ENCODE measurements at places on chromosomes 16 and 17.
A peak's percentile ranks its signal among the peaks of the same experiment; 100 is the strongest.

GRCh38 chr17:62965174-62965685 is 805 bp upstream of the TANC2 start:
- no peak for DNase-seq

DNA sequence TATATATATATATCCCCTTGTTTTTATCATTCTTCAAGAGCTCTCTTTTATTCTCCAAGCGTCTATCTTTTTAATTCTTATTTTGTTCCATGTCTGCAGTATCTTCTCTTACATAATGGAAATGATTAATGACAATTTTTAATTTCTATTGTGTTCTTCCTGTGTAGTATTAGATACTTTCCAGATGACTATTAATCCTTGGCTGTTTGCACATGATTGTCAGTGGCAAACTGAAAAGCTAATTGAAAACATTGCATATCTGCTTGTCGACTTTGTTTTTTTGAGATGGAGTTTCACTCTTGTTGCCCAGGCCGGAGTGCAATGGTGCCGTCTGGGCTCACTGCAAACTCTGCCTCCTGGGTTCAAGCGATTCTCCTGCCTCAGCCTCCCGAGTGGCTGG is 124.7 kb downstream of the BCAS3 start:
- DNase-seq = no peak

GRCh38 chr17:45393411-45393810 is 39.3 kb downstream of the ARHGAP27 start:
- DNase-seq = no peak

GRCh38 chr16:30395992-30396585 is 869 bp downstream of the ZNF48 start:
- no peak for DNase-seq

DNA sequence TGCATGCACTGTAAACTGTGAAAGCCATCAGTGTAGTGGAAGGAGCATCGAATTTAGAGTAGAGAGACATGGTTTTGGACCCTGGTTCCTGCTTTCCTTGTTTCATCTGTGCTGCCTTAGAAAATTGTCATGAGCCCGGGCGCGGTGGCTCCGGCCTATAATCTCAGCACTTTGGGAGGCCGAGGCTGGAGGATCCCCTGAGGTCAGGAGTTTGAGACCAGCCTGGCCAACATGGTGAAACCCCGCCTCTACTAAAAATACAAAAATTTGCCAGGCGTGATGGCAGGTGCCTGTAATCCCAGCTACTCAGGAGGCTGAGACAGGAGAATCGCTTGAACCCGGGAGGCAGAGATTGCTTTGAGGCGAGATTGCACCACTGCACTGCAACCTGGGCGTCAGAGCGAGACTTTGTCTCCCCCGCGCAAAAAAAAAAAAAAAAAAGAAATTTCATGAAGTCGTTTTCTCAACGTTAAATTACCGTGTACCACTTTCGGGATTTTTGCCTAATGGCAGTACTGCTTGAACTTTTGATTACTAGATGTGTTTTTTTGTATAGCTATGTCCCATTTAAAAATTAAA is 912 bp downstream of the COQ7 start:
- DNase-seq = no peak

DNA sequence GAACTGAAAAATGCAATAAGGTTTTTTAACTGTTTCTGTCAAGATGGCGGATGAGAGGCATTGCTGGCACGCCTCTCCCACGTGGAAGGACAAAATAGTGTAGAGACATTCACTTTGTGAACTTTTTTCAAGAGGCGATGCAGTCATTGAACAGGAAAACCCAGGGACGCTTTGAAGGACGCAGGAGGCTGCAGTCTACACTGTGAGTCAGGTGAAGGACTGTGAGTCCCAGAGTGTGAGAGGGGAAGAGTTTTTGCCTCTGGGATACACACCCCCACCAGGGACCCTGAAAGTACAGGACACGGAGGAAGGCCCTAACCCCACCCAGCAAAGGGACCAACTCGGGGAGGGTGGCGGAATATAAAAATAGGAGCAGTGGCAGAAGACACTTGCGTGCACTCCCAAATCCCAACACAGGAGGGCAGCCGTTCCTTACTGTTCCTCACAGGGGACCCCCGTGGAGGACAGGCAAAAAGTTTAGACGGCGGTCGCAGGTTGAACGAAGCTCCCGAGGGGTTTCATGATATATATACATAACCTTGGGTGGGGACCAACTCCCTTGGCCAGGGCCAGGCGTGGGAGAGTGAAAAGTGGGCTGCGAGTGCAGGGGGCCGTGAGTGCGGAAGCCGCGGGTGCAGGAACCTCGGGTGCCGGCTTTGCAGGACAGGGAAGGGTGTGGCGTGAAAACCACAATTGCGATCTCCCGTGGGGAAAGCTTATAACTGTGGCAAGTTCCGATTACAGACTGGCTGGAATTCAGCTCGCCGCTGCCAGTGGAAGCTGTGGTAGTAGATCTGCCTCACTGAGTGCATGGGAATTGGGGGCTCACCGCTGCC is 82.0 kb upstream of the ALOX12 start:
- DNase-seq = peak; percentile 69

DNA sequence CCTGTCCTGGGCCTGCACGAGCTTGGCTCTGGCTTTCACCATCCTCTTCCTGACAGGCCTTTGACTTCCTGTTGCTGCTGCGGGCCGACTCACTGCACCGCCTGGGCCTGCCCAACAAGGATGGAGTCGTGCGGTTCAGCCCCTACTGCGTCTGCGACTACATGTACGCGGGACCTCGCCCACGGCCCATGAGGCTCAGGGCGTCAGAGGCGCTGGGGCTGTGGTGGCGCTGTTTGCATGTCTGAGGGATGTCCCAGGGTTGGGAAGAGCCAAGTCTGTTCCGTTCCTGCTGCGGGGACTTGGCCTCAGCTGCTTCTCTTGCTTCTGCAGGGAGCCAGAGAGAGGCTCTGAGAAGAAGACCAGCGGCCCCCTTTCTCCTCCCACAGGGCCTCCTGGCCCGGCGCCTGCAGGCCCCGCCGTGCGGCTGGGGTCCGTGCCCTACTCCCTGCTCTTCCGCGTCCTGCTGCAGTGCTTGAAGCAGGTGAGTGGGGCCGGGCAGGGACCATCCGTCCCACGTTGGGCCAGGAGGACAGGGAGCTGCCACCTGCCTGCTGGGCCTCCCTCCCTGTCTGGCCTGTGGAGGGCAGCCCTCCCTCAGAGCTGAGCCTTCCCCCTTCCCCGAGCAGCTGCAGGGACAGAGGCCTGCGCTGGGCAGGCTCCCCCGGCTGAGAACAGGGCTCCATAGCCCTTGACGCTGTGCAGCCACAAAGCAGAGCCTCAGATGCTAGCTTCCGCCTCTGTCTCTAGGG is 23.8 kb downstream of the TSC2 start:
- no peak for DNase-seq

DNA sequence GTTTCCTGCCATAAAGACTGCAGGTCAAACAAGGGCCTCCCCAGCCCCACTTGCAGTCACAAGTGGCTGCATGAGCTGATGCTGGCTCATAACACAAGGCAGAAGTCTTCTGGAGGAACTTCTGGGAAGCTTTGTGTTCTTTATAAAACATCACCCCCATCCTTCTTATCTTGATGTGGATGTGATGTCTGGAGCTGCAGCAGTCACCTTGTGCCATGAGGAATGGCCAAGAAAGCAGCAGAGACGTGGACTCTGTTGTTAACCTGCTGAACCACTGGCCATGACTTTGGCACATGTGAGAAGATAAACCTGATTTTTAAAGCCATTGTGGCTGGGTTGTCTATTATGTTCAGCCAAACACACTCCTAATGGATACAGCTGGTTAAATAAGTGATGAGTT is 41.8 kb downstream of the FOXL1 start:
- DNase-seq = no peak

DNA sequence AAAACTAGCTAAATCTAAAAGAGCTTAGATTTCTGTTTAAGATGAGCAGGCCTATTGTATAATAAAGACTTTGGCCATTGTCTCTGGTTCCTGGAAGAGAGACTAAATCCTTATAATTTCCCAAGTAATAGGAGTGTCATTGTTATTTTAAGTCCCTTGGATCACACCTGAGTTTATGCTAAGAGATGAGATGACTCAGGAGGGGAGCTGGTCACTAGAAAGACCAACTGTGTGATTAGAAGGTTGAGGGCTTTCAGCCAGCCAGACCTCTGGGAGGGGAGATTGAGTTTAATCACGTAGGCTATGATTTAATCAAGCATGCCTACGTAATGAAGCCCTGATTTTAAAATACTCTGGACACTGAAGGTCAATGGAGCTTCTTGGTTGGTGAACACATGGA is 156.9 kb upstream of the C17orf78 start:
- no peak for DNase-seq

DNA sequence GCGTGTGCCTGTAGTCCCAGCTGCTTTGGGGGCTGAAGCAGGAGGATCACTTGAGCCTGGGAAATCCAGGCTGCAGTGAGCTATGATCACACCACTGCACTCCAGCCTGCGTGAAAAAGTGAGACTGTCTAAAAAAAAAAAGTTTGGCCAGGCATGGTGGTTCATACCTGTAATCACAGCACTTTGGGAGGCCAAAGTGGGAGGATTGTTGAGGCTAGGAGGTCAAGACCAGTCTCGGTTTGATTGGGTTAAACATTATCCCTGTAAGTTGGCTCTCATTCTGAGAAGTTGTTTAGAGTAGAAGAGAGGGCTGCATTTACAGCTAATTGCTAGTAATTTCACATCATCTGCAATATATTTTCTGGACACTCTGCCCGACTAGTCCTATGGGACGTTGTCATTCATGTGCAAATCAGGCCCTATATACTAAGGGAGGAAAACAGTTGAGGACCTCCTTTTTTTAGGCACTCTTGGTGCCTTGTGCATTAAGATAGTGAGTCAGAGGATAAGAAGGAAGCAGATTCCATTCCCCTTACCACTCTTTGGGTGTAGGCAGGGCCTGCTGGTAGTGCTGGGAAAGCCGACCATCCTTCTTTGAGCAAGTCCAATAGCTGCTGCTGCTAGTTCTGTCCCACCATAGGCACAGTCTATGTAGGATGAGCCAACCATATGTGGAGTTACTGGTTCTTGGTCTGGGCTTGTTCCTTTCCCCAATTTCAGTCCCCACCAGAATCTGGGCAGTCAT is 18.7 kb downstream of the HMOX2 start:
- DNase-seq = no peak

- DNase-seq = peak; percentile 74
Measured at GRCh38 chr17:1724351-1724868, at the start of gene WDR81. Gene WDR81 (plus strand): TSS chr17:1724704. CDS start chr17:1724960, 256 bp downstream.

GRCh38 chr16:8808613-8809353 is 11.1 kb downstream of the PMM2 start:
- no peak for DNase-seq

- DNase-seq = no peak
Measured at GRCh38 chr17:77602062-77602746, 356.3 kb upstream of the TNRC6C start.

GRCh38 chr17:37710344-37710886 is 34.4 kb downstream of the HNF1B start:
- peak; percentile 46 for DNase-seq

- no peak for DNase-seq
Measured at GRCh38 chr17:9308069-9308468, 267.6 kb downstream of the STX8 start.

DNA sequence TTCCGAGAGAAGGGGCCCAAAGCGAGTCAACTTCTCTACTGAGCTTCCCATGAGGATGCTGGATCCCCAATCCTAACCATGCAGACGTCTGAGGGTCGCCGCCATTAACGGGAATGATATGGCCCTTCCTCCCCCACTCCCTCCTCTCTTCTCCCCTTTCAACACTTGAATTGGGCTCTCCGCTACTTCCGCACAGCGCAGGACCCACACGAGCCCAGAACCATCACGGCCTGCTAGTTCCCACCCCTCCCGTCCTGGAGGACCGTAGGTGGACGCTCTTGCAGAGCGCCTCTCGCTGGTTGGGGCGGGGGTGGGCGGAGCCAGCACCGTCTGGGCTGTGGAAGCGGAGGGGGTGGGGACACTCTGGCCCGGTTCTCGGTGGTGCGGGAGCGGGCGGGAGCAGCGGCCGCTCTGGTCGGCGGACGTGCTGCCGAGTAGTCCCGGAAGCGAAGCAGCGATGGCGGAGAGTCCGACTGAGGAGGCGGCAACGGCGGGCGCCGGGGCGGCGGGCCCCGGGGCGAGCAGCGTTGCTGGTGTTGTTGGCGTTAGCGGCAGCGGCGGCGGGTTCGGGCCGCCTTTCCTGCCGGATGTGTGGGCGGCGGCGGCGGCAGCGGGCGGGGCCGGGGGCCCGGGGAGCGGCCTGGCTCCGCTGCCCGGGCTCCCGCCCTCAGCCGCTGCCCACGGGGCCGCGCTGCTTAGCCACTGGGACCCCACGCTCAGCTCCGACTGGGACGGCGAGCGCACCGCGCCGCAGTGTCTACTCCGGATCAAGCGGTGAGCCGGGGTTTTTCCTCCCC is at the start of gene UBE2Z:
TSS of gene UBE2Z (plus strand) at position 361 of the 797 bp plus-strand sequence. CDS start at position 458, 97 bp downstream.
- DNase-seq = peak; percentile 94

GRCh38 chr16:60582528-60582927 is 1453.7 kb downstream of the CDH8 start:
- DNase-seq = no peak

GRCh38 chr17:13491916-13492736 is 109.6 kb downstream of the HS3ST3A1 start:
- DNase-seq = no peak

All from HL-60 (cell line).